Adrenal gland (tissue), 19 donors: ENCODE measurements at places on chromosomes 1 and 21.

DNA sequence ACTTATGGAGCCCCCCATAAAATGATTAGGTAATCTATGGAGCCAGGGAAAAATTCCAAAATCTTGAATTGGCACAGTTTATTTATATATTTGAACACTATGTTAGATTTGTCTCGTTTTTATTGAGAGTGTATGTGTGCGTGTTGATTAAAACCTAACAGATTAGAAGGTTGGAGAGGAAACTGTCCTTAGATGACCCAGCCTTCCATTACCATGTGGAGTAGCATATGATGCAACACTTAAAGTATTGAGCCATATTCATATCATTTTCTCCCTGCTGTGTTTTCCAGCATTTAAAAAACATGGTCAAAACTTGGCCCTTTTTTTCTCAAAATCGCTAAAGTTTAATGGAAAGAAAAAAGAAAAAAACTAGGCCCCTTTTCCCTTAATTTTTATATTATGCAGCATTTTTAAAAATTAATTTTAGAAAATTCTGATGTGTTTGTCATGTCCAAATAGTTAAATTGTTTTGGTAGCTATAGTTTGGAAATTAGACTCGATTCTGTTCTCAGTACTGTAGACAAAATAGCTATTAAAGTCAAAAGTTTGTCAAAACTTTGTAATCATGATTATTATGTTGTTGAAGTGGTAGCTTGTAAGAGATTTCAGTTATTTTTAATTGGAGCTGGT lies 2.3 kb downstream of the LRRC8D start:
- DNase-seq = no peak

GRCh38 chr1:55803429-55803828 lies 588.3 kb upstream of the USP24 start:
- no peak for DNase-seq

DNA sequence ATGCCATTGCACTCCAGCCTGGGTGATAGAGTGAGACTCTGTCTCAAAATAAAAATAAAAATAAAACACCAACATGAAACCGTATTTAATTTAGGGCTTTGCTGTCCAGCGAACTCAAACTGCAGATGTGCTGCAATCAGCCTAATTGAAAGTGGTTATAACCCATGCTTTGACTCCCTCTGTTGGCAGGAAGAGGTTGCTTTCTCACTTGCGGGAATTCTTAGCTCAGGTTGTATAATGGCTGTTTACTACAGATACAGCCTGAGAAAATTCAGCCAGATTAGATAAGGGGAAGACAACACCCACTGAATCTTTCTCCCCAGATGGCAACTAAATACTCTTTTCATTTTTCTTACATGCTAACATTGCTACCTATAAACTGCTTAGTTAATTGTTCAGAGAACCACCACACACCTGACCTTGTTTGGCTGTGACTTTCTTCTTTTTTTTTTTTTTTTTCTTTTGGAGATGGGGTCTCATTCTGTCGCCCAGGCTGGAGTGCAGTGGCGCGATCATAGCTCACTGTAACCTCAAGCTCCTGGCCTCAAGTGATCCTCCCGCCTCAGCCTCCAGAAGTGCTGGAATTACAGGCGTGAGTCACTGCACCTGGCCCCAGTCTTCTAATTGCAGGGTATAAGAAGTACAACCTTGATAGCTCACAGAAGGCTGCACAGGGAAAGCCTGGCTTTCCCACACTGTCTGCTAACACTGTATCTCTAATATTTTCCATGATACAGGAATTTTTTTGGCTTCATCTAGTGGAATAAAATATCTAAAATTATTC lies 34.6 kb downstream of the DNTTIP2 start:
- DNase-seq = peak; percentile 46

DNA sequence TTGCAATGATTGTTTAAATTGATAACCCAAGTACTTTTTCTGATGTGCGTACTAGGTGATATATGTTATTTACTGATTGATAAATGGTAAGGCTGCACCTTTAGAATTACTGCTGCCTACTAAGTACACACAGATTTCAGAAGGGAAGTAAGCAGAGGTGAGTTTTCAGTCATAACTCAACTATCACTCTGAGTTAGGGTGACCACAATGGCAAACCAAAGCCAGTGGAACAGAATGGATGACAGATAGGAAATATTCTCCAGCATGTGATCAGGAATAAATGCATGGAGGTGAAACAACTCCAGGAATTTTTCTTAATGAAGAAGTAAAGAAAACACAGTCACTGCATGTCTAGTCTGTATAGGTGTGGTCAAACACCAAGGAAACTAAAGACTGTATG lies 7.5 kb upstream of the KCNJ15 start:
- DNase-seq = no peak

DNA sequence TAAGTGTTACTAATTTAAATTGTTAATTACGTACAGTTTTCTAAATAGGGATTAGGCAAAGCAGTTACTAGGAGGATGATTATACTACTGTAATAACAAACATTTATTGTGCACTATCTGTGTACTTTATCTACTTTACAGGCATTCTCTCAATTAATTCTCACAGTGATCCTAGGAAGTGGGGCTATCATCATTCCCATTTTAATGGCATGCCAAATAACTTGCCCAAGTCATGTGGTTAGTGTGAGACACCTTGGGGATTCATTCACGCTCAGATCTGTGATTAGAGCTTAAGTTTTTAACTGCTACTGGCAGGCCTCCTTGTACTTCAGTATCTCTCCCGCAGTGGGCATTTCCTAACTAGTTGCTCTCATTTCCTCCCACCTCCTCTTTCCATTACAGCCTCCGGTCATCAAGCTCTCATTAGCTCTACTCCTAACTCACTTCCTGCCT lies 11.5 kb downstream of the PHLDA3 start:
- DNase-seq = no peak

- DNase-seq = no peak
Observed at GRCh38 chr1:32159189-32159588, 20.3 kb upstream of the TXLNA start.

GRCh38 chr1:75074831-75075395 lies 59.3 kb upstream of the LHX8 start:
- DNase-seq = no peak

DNA sequence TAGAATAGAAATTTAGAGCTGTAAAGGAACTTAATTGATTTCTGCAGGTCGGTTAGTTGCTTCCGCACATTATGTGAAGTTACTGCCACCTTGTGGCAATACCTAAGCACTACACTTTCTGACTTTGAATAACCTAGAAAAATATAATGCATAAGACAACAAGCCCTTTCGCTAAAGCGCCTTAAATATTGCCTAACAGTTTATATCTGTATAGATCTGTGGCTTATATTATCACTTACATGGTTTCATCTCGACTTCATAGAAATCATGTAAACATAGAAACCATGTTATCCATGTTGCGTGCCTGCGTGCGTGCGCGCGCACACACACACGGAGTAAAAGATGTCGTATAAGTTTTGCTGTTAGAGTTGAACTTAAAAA lies 10.9 kb upstream of the IFI16 start:
- peak; percentile 70 for DNase-seq

DNA sequence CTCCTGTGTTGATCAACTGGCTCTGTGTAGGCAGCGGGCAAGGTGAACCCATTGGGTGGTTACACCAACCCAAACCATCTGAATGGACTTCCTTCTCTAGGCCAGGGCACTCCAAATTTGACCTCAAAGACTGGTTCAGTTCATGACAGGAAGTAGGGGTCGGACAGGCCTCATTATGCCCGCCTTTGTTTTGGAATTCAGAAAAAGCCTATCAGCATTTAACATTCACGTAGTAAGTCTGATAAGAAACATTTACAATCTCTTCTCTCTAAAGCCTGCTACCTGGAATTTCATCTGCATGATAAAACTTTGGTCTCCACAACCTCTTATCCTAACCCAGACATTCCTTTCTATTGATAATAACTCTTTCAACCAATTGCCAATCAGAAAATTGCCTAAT lies 97.1 kb upstream of the ETV3 start:
- DNase-seq = no peak

DNA sequence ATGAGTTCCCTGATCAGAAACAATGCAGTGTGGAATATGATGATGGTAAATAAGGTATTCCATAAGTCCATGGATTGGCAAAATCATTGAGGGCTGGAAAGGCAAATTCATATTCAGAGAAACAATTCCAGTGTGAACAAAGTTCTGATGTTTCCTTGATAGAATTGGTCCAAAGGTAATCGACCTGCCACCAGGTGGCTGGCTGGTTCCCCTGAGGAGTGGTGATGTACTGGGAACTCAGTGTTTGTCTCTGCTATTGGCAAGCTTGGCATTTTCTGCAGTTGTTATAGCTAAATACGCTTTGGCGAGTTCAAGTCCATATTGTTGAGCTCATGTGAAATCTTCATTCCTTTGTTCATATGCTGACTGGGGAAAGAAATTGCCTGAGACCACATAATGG lies 165.5 kb upstream of the PTGFR start:
- no peak for DNase-seq

DNA sequence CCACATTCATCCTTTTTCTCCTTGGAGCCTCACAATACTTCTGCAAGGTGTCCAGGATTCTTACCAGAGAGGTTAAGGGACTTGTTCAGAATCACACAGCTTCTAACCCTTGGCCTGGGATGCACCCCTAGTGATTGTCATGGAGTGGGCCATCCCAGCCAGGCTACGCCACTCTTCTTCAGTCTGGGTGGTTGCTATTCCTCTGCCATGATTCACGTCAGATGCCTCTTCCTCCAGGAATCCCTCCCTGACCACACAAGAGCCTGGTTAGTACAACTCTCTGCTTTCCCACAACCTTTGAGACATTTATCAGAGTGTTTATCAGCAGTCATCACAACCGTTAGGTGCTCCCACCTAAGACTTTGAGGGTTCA lies 121.8 kb downstream of the EPHB2 start:
- DNase-seq = no peak

- no peak for DNase-seq
Observed at GRCh38 chr1:200965111-200965805, 58.3 kb downstream of the KIF21B start.

- no peak for DNase-seq
Observed at GRCh38 chr1:93801471-93801870, 77.5 kb downstream of the DNTTIP2 start.

GRCh38 chr1:224500796-224501195 lies 66.2 kb upstream of the WDR26 start:
- DNase-seq = no peak

- no peak for DNase-seq
Observed at GRCh38 chr1:81666586-81666985, 134.1 kb upstream of the ADGRL2 start.

- DNase-seq = no peak
Observed at GRCh38 chr1:178871551-178872320, 859 bp upstream of the ANGPTL1 start.

DNA sequence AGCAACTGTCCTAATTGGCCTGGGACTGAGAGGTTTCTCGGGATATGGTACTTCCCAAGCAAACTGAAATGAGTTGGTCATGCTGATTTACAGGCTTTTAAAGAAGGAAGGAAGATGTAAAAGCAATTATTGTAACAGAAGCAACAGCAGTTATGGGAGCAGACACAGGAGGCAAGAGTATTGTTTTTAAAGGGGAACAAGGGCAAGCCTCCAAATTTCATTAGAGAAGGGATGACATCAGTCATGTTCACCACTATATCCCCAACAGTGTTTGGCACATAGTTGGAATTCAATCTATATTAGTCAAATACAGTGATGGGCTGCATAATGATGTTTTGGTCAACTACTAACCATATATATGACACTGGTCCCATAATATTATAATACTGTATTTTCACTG lies 46.0 kb upstream of the JUN start:
- DNase-seq = no peak

DNA sequence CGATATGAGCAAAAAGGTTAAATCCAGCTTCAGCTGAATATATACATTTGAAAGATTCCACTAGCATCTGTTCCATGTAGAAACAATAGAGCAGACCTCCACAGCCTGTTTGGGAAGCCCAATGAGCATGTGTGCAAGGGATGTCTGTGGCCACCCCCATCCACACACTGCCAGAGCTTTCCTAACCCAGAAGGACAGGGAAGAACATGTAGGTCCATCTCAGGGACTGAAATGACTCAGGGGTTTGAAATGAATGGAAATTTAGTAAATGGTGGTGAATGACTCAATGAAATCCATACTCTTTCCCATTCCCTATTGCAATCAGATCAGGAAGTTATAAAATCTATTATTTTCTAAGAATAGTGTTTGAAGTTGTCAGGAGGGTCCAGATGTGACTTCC lies 397.2 kb downstream of the DUSP10 start:
- no peak for DNase-seq

GRCh38 chr1:4106731-4107130 lies 206.7 kb upstream of the C1orf174 start:
- no peak for DNase-seq

DNA sequence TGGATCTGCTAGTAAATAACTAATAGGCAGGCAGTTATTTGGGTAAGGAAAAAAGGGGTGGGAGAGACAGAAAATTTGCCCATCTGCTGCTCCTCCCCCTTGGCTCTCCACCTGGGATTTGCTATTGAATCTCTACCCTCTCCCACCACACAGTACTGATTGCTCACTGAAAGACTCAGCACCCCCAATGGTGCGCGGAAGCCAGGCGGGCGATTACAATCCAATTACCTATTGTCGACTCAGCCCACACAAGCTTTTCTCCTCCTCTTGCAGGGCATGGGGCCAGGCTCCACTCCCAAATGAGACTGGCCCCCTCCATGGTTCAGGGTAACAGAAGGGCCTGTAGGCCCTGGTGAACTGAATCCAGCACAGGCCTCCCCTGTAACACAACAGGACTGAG lies 2.7 kb upstream of the HMGN2 start:
- peak; percentile 32 for DNase-seq

GRCh38 chr21:16426936-16427335 lies 697.2 kb downstream of the USP25 start:
- DNase-seq = peak; percentile 17

DNA sequence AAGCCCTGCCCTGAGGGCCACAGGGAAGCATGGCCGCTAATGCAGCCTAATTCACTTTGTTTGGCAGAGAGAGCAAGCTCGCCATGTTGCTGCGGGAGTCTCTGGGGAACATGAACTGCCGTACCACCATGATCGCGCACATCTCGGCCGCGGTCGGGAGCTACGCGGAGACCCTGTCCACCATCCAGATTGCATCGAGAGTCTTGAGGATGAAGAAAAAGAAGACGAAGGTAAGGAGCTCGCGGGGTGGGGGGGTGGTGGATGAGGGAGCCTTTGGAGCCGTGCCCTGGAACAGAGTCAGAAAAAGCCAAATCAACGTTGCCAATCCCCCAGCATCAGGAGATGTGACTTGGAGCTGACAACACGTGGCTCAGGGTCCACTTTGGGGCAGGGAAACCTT lies 529.4 kb downstream of the KIF26B start:
- peak; percentile 44 for DNase-seq

GRCh38 chr1:202547215-202547614 lies 163.0 kb downstream of the SYT2 start:
- no peak for DNase-seq

DNA sequence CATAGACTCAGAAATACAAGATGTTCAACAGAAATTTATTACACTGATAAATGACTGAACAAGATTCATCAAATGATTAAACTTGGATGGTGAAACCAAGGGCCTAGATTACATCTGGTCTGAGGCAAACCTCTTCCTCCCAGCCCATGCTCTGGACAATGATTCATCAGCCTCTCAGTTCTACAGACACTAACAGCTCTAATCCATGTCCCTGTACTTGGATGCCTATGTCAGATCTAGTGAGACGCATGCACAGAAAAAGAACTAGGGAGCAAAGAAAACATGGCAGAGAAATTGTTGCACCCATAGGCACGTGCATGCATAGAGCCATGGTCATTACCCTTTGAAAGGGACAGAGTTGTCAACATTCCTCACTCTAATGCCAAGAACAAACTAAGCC lies 250.1 kb downstream of the KCNH1 start:
- no peak for DNase-seq
